ENCODE measurements at places on chromosomes 2 and 18.

DNA sequence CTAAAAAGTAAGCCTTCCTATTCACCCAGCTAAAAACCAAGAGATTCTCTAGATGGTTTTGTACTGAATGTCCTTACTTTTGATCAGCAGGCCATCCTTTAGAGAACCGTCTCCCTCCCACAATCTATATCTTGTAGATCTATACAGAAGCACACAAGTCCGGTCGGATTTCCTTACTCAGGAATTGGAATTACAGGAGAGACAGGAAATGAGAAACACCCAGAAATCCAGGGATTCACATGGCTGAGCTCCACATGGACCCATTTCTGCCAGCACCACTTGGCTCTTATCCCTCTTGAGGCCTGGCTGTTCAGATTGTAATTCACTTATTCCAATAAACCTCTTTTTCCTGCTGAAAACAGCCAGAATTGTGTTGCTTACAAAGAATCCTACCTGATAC lies 4.5 kb downstream of the OLA1 start:
- no peak for DNase-seq

- no peak for DNase-seq
Observed at GRCh38 chr2:215055891-215056290, 82.5 kb downstream of the ABCA12 start.

- DNase-seq: no peak
Observed at GRCh38 chr2:179036353-179036905, 13.5 kb downstream of the CCDC141 start.

DNA sequence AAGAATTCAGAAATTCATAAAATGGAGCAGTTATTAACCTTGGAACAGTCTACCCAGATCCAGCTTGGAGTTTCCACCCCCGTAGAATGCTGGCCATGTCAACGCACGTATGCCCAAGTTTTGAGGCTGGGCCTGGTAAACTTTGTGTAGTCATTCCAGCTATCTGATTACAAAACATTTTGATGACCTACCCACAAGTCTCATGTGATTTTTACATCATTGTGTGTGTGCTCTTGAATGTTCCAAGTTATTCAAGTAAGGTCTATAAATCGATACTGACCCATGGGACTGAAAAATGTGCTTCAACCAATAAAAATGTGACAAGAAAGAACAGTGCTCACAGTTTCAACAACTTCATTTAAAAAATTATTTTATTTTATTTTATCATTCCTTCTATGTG lies 32.5 kb upstream of the ICOS start:
- DNase-seq: no peak

- DNase-seq: no peak
Observed at GRCh38 chr2:98778151-98778550, 47.2 kb upstream of the MGAT4A start.

DNA sequence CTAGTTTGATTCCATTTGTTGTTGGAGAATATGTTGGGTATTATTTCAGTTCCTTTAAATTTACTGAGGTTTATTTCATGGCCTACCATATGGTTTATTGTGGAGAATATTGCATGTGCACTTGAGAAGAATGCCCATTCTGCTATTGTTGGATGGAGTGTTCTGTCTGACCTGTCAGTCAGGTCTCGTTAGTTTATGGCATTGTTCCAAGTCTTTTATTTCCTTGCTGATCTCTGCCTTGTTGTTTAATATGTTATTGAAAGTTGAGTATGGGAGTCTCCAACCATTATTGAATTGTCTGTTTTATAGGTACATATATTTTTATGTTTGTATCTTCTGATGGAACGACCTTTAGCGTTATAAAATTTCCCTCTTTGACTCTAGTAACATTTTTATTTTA lies 86.3 kb downstream of the PTPN4 start:
- no peak for DNase-seq

- DNase-seq: no peak
Observed at GRCh38 chr18:8834881-8835280, 129.5 kb downstream of the MTCL1 start.

DNA sequence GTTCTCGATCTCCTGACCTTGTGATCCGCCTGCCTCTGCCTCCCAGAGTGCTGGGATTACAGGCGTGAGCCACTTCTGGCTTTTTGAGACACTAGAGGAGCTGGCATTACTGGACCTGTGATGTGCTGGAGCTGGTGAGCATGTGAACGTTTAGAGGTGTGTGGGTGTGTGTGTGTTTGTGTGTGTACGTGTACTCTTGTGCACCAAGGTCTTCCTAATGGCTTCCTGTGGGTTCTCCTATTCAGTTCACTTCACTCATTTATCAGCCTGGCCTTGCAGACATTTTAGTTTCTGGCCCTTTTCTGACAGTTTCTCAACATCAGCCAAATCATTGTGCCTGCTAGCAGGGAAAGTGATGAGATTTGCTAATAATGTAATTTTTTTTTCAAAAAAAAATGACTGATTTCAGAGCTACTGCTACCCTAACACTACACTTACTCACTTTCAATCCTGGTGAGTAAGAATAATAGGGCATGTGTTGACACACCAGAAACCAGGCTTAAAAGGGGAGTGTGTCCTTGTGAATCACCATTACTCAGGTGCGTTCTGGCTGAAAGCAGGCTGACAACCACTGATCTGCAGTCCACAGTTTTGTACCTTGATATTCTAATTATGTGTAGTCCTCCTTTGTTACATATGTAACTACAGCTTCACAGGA lies 41.0 kb upstream of the ACTR3 start:
- DNase-seq: no peak

DNA sequence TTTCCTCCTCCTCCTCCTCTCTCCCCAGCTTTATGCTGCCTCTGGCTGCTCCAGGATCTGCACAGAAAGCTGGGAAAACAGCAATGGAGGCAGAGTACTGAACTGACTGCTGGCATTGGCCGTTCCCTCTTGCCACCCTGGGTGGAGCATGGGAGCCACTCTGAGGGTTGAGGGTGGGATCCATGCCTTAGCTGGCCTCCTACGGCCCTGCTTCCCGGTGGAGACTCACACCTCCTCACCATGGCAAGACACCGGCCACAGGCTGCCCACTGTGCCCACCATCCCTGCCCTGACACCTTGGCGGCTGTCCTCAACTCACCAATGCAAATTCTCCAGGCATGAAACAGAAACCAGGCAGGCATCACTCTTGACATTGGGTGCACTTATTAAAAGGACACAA lies 832.3 kb upstream of the ID2 start:
- no peak for DNase-seq

DNA sequence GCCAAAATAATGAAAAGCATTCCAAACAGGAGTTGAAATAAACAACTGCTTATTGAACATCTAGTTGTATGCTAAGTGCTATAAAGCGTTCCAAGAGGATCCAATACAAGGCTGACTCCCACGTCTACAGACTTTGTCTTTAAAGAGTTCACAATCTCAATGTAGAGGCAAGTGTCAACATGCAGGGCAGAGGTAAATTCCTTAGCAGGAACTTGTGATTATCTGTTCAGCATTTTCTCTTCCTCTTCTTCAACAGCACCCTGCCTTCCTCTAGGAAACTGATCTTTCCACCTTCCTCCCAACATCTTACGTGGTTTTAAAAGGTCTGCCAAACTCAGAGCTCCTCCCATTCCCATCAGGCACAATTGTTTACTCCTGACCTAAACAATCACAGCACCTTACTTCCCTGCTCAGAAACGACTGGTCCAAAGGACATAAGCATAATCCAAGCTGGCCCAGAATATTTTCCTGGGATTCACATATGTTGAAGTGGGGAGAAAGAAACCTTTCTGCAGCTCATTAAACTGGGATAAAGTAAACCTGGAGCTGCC lies 83.9 kb downstream of the ITSN2 start:
- no peak for DNase-seq

GRCh38 chr2:102999958-103000357 lies 238.1 kb downstream of the TMEM182 start:
- no peak for DNase-seq

DNA sequence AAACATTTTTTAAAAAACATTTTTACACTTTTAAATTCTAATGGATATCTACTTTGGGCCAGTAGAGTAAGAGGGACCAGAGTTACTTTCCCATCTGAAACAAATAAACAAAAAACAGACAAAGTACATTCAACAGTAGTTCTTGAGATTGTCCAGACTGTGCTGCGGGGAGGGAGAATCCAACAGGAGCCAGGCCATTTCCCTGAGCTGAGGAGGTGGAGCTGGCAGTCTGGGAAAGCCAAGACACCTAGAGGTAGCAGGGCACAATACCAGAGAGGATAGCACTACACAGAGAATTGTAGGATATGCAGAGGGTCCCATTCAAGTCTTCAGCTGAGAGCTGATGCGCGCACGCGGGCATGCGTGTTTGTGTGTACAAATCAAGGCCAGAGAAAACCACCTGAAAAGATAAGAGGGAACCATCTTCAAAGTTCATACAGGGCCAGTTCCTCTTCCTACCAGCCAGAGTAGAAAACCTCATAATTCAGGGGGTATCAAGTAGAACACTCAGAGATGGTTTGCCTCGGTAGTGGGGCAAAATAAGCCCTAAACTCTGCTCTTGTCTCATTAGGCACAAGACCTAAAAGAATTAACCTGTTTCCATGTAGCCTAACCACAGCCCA lies 44.0 kb downstream of the PTRHD1 start:
- DNase-seq: no peak

GRCh38 chr2:240407090-240407489 lies 28.4 kb upstream of the GPC1 start:
- no peak for DNase-seq

DNA sequence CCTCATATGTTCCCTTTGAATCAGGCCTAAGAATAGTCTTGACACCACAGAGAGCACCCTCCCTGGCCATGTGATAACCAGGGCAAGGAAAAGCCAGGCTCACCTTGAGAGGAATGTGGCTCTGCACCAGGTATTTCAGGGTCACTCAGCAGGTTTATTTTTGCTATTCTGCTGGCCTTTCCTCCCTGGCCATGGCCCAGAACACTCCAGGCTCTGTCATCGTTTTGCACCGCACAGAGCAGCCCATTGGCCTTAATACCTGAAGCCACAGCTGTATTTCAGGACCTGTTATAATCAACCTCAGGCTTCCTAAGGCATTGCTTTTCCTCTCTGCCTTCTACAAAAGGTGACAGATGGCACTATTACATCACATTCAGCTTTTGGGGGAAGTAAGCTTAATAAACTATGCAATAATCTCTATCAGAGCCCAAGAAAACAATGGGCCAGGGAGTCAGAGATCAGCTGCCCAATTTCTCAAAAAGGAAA lies 668.3 kb downstream of the IRS1 start:
- DNase-seq: no peak

DNA sequence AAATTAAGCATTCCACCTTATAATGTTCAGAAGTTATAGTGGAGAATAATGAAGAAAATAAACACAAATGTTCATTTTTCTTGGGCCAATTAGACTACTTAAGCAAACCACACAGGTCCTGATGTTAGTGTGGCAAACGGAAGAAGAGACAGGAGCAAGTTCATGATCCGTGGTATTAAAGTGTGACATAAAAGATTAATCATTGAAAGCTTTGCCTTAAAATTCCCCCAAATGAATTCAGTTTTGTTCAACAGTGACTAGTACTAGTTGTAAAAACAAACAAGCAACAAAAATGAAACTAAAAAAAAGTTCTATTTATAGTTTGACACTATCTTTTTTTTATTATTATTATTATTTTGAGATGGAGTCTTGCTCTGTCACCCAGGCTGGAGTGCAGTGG lies 73.7 kb downstream of the RFTN2 start:
- DNase-seq: no peak

DNA sequence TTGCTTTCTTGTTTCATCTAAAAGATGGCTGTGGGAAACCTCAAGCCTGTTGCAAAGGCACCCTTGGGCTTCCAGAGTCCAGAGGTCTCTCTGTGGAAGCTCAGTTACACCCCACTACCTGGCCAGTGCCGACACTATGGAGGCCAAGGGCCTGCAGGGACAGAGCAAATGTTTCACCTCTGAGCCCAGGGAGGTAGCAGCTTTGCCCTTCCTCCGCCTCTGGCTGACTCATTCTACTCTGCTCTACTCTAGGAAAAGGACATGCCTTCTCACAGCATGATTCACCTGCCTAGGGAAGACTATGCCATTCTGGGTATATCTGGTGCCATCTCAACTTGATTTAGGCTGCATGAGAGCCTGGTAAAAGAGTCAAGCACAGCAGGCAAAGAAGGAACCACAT lies 12.2 kb downstream of the MYOM1 start:
- DNase-seq: no peak

GRCh38 chr2:23801396-23801795 lies 125.5 kb downstream of the ATAD2B start:
- DNase-seq: no peak

GRCh38 chr2:79547568-79547967 lies 34.7 kb downstream of the CTNNA2 start:
- DNase-seq: no peak

GRCh38 chr2:16683576-16683975 lies 17.9 kb upstream of the CYRIA start:
- no peak for DNase-seq

DNA sequence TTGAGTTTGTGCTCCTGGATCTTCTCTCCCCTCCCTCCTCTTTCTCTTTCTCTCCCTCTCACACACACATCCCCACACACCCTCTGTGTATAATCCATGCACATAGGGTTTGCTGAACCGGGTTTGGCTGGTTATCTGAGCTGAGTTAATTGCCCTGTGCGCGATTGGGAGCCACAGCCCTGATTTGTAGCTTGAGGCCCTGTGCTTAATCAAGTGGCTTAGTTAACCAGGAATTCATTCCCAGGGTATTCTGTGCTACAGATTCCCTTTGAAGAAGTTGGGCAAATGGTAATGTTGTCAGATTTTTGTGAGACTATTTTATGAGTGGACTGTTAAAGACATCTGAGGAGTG lies 6.2 kb downstream of the PARD3B start:
- DNase-seq: no peak
